Foreskin keratinocyte (primary cell): ENCODE measurements at places on chromosomes 3 and 15.

- no peak for DNase-seq
Measured at GRCh38 chr3:55160241-55160983, 232.6 kb upstream of the LRTM1 start.

GRCh38 chr3:66962664-66963063 lies 35.4 kb upstream of the KBTBD8 start:
- no peak for DNase-seq

GRCh38 chr15:86044981-86045380 lies 34.7 kb upstream of the AGBL1 start:
- DNase-seq, result no peak

GRCh38 chr3:31735667-31736066 lies 202.9 kb downstream of the STT3B start:
- no peak for DNase-seq

- peak; percentile 47 for DNase-seq
Measured at GRCh38 chr15:83747050-83747717, 93.3 kb downstream of the ADAMTSL3 start.

- DNase-seq, result no peak
Measured at GRCh38 chr3:42829628-42830436, 20.6 kb downstream of the ACKR2 start.

GRCh38 chr3:123296836-123297626 lies 95.3 kb downstream of the SEC22A start:
- DNase-seq, result no peak

- DNase-seq, result no peak
Measured at GRCh38 chr3:123283074-123283473, 81.3 kb downstream of the SEC22A start.
